ENCODE measurements at places on chromosomes 2 and 18.
A peak's percentile ranks its signal among the peaks of the same experiment; 100 is the strongest.

DNA sequence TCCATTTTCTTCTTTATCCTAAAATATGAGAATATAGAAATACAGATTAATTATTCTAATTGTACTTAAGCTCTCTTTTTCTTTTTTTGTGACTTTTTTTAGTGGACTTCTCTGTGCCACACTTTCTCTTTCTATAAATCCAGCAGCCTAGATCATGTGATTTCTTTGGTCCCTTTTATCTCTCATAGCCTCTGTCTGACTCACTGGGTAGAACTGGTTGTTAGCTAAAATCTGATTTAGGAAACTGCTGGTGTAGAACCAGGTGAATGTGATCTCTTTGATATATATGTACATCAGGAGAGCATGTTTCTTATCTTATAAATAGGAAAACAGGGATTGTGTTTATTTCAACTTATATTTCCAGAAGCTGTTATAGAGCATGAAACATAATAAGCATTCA, 54.9 kb downstream of the VRK2 start:
- DNase-seq, result peak; percentile 61

GRCh38 chr18:35049111-35050027, 8.2 kb downstream of the MAPRE2 start:
- DNase-seq, result no peak

- no peak for DNase-seq
Observed at GRCh38 chr2:98870516-98871158, 65.4 kb downstream of the CRACDL start.

- DNase-seq, result no peak
Observed at GRCh38 chr2:239432174-239432573, 31.4 kb upstream of the HDAC4 start.

DNA sequence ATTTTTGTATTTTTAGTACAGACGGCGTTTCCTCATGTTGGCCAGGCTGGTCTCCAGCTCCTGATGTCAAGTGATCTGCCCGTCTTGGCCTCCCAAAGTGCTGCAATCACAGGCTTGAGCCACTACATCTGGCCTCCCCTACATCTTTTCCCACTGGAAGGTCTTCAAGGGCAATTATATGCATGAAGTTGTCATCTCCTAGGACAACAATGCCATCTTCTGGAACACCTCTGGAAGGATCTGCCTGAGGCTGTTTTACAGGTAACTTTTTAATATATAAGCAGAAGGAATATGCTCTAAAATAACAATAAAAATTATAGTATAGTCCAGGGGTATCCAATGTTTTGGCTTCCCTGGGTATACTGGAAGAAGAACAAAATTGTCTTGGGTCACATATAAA, 321.4 kb downstream of the AFF3 start:
- DNase-seq, result no peak

DNA sequence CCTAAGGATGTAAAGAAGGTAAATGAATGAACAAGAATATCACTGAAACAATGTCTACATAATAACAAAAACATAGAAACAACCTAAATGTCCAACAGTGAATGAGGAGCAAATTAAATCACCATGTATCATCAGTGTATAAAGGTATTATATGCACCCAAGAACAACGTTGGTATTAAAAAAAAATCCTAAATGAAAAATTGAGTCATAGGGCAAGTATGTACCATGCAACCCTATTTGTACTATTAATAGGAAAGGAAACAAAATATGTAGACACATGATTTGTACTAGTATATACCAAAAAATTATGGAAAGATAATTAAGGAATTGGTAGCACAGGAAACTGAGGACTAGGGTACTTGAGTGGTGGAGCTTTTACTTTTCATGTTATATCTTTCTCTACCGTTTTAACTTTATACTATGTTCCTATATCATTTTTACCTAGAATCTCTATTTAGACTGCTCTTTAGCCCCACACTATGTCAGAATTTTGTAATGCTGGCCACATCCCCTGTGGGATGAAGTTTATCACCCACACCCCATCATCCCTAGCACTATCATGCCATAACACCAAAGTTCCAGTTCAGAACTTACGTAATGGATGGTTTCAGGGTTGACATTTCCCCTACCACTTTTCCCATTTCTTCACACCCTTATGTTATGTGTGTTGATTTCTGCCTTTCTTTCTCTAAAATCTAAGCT, 25.6 kb downstream of the IKZF2 start:
- peak; percentile 42 for DNase-seq

- DNase-seq, result no peak
Observed at GRCh38 chr2:47641366-47641765, 141.6 kb upstream of the MSH6 start.

DNA sequence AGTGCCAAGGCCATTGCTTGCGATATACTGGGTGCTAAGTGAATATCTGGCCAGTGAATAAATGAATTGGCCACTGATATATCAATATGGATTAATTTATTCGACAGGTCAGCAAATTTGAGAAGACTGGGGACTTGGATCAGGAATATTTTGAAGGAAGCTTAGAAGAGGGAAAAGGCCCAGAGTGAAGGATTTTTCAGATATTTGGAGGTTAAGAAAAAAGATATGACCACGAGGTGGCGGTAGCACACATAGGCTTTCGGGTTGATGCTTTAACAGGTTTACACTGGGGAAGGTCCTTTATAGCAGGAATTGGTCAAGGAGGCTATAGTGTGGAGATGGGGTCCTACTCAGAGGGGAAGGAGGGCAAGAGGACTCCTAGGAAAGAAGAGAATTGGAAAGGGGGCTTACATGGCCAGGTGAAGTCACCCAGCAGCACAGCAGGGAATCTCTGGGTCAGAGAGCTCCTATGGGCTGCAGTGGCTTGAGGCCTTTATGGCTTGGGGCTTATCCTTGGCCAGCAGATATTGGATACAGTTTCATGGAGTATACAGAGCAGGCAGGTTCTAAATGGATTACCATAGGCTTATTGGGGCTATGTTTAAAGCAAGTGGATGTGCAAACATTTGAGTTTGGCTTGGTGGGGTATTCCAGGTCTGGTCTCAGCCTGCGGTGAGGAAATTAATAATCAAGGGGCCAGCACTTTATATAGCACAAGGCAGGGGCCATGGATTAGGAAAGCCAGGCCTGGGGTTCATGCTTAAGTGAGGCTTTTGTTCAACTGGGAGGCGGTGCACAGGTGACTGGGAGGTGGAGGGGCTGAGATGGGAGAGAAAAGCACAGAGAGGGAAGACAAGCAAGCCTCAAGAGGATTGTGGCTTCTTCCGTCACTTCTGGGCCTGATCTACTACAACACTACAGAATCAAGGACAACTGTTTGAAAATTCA, 9.7 kb downstream of the IL1RN start:
- DNase-seq, result peak; percentile 73

GRCh38 chr2:171238946-171239345, 78.3 kb upstream of the TLK1 start:
- DNase-seq, result no peak

- no peak for DNase-seq
Observed at GRCh38 chr2:37848451-37848850, 76.6 kb upstream of the RMDN2 start.

DNA sequence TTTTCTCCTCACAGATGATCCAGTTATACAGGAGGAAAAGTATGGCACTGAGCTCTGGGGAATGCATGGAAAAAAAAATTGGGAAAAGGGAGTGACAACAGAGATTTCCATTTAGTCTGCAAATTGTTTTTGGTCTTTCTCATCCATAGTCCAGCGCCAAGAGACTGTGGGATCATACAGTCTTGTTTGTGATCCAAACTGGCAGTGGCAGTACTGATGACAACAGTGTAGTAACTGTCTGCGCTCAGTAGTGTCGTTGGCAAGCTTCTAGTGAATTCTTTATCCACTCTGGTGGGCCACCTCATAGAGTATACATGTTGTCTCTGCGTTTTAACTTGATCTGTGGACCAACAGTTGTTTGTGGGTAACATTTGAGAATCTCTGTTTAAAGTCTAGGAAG, 37.9 kb downstream of the GALNT1 start:
- no peak for DNase-seq

- DNase-seq, result peak; percentile 71
Observed at GRCh38 chr2:63692002-63692606, 103.3 kb downstream of the MDH1 start.

DNA sequence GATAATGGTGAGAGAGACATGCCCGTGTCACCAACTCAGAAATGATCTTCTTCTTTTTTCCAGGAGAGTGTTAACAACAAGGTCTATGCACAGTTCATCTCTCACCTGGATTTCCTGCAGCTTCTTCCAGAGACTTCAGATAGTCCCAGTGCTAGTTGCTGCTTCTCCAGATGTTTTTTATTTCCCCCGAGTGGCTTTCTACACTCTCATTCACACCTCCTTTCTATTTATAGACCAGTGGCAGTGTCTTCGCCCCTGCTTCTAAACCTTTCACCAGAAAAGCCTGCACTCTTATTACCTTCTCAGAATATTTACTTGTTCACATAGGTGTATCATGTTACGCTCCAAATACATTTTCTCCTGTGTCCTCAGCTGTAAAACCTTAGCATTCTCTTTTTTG, 558.8 kb upstream of the CHAC2 start:
- DNase-seq, result no peak

DNA sequence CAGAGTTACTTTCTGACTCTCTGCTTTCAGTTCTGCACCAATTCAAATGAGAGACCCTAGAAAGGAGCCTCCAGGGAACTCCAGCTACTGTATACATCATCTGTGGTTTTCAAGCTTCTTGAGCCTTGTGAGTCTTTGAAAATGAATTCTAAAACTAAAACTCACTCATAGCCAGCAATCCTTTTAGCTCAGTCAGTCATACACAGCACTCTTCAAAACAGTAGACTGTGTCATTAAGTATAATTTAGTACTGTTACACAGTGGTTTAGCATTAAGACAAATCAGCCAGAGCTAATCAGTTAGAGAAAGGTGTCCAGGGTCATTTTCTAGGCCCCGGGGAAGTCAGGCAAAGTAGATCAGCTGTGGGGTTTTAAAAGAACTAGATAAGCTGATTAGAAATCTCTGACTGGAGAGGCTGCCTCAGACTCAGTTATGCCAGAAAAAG, 322.1 kb upstream of the THUMPD2 start:
- peak; percentile 68 for DNase-seq

GRCh38 chr2:113124181-113124961, 3.0 kb upstream of the IL1RN start:
- peak; percentile 36 for DNase-seq

DNA sequence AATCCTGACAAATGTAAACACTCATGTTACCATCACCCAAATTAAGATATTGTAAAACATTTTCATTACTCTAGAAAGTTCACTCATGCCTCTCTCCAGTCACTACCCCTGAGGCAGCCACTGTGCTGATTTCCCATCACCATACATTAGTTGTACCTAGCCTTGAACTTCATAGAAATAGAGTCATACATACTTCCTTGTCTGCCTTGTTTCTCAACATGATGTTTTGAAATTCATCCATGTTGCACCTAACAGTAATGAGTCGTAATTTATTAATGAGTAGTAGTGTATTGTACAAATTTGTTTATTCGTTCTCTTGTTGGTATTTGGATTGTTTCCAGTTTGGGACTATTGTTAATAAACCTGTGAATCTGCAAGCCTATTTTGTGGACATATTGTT, 49.0 kb upstream of the TWSG1 start:
- DNase-seq, result no peak

Measured in choroid plexus epithelial cell (primary cell).